ENCODE measurements at places on chromosomes 4 and X.

DNA sequence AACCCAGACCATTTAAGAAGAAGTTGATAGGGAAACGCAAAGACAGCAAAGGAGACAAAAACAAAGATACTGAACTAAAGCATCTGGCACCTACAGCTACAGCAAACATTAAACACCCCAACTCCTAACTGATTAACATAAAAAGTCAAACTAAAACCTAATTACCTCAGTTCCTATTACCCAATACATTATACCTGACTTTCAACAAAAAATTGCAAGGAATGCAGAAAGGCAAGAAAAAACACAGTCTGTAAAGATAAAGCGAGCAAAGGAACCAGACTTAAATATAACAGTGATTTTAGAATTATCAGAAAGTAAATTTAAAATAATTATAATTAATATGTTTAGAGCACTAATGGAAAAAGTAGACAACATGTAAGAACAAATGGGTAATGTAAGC lies 9.4 kb upstream of the FMR1 start:
- DNase-seq, result no peak

DNA sequence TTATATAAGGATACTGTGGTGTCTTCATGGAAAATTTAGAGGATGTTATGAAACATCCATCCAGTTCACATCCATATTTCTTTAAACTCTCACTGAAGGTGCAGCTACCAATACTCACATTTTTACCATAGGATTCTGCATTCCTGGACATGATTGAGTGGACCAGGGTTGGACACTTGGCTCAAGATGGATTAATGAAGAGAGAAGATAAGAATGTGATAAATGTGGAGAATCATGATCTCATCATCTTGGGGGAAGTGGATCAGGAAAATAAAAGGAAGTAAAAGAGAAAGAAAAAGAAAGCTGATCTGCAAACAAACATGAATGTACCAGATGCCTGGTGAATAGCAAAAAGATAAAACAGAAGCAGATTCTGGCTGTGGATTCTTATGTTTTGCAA lies 175.4 kb downstream of the NPFFR2 start:
- DNase-seq, result no peak

- DNase-seq, result peak; percentile 54
Observed at GRCh38 chr4:143406523-143406922, 69.8 kb downstream of the GAB1 start.

GRCh38 chr4:165842684-165843083 lies 30.4 kb upstream of the TLL1 start:
- DNase-seq, result no peak

- DNase-seq, result no peak
Observed at GRCh38 chrX:7083021-7083420, 64.5 kb upstream of the STS start.

DNA sequence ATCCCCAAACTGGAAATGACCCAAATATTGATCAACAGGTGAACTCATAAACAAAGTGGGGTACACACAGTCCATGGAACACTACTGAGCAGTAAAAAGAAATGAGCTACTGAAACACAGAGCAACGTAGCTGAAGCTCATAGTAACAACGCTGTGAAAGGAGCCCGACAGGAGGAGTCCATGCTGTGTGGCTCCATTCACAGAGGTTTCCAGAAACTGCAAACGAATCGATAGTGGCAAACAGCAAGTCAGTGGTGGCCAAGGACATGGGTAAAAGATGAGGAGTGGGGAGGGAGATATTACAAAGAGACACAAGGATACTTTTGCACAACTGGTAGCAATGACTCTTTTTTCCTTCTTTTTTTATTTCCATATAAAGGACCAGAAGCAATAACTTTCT lies 90.4 kb downstream of the HAUS3 start:
- no peak for DNase-seq

- no peak for DNase-seq
Observed at GRCh38 chrX:40010550-40011321, 87.0 kb downstream of the BCOR start.

DNA sequence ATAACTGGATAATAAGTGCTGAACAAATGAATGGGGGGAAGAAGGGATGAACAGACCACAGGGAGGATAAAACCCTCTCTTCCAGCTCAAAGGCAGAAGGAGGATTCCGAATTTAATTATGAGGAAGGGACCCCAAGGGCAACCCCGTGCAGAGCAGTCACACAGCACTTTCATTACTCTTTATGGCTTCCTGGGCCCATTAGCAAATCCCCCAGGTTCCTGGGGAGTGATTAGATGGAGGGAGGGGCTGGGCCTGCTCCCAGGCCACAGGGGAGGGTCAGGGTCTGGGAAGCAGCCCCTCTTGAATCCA lies 67.1 kb downstream of the PPP2R2C start:
- DNase-seq, result peak; percentile 3

DNA sequence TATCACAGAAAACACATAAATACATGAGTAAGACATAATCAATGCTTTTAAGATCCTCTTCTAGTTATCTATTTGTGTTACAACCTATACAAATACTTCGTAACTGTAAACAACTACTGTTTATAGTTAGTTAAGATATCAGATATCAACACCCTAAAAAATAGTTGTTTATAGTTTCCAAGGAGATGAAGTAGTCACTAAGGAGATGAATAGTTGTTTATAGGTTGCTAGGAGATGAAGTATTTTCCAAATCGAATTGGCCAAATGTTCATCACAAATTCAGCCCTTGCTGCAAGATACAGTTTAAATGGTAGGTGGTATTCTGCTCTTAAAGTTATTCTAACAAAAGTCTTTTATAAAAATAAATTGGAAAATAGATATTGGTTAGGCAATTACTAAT lies 618.2 kb upstream of the PCDH10 start:
- DNase-seq, result no peak

GRCh38 chr4:101205916-101206315 lies 141.4 kb downstream of the PPP3CA start:
- no peak for DNase-seq

GRCh38 chr4:19375931-19376330 lies 875.8 kb upstream of the SLIT2 start:
- DNase-seq, result no peak

DNA sequence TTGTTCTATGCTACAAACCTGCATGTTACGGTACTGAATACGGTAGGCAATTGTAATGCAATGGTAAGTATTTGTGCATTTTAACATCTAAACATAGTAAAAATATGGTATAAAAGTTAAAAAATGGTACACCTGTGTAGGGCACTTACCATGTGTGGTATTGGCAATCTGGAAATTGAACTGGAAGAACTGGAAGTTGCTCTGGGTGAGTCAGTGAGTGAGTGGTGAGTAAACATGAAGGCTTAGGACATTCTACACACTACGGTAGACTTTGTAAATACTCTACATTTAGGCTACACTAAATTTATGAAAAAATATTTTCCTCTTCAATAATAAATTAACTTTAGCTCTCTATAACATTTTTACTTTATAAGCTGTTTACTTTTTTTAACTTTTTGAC lies 78.9 kb downstream of the RRAGB start:
- no peak for DNase-seq

DNA sequence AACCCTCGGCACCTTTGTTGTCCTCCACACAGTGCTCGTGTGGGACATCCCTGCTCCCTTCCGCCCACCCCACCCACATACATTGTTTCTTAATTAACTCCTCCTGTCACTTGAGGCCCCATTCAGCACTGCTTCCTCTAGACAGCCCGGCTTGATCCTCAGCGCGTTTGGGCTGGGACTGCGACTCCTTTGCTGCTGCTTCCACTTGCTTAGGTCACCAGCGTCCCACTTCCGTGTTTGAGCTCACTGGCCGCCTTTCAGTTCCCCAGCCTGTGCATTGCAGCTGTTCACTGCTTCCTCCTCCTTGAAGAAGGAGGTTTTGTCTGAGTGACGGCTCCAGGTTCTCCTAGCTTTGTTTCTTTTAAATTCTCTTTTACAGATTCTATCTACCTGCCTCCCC lies 16.1 kb downstream of the RNF4 start:
- DNase-seq, result peak; percentile 81

- no peak for DNase-seq
Observed at GRCh38 chr4:15034071-15034764, 31.9 kb downstream of the CPEB2 start.

DNA sequence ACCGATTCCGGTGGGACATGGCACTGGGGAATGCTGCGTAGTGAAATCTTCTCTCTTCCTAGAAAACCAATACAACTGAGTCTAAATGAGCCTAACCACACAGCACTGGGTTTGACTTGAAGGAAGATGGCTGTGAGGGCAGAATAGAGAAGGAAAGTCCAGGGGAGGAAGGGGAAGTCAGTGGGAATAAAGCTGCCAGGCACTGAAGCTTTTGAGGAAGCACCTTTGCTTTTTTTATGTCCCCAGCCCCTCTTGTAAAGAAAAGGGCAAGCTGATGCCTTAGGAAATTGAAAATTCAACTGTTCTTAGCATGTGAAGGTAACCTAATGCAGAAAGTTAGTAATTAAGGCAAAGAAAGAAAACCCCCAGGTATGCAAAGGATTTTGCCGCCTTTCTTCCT lies 20.6 kb downstream of the MED28 start:
- no peak for DNase-seq

Measured in left ventricle myocardium superior (tissue), 1 donor.